Esophagus squamous epithelium (tissue), 5 donors: ENCODE measurements at places on chromosomes 12 and 14.

DNA sequence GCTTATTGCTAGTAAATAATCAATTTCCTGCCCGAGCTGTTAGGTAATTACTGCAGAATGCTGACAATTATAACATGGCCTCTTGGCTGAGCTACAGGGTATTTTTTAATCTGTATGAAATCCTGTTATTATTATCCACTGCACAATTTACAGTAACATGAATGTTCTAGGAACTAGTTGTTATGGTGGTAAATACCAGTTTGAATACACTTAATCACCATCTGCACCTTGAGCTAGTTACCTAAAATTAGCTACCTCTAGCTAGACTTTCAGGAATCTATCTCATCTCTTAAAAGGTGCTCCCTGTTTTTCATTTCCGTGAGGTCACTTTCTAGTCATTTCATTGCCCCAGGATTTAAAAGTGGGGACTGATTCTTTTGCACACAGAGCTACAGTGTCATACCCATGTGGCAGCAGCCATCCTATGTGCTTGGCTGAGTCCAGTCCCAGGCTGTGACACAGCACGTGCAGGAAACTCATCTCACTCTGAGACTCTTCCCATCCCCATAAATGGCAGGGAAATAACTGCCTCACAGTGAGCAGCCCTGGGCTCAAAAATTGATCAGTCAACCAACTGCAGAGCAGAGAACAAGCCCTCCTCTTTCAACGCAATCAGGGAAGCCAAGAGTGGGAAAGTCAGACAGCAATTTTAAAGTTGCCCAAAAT lies 37.6 kb downstream of the DCP1B start:
- no peak for DNase-seq

GRCh38 chr12:94218233-94218632 lies 69.9 kb downstream of the PLXNC1 start:
- DNase-seq, result no peak

GRCh38 chr14:75794615-75795038 lies 133.6 kb downstream of the TTLL5 start:
- DNase-seq, result no peak

DNA sequence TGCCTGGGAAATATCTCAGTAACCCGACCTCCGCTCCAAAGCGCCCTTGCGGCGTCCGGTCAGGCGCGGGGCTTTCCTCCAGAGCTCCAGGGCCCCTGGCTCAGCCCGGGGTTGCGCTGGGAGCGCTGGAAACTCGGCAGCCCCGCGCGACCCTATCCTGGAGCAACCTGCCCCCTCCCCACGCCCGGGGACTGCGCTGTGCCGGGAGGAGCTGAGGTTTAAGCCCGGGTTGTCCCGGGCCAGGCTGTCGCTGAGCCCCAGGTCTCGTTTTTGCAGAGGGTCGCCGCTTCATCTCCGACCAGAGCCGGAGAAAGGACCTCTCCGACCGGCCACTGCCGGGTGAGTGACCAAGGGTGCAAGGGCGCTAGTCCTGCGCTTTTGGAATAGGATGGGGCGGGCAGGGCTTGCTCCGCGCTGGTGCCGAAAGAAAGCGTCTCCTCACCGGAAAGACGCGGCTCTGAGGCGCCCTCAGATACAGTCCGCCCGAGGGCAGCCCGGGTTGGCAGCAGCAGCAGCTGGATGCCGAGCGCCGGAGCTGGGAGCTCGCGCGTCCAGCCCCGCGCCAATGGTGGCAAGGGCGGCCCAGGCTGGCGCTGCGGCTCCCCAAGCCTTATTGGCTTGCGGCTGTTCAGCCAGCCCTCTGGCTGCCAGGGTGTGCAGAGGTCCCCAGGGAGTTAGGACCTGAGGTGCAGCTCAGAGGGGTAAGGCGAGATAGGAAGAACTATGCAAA lies 1.5 kb downstream of the SPX start:
- DNase-seq, result no peak

GRCh38 chr12:16299403-16299802 lies 21.9 kb upstream of the SLC15A5 start:
- DNase-seq, result no peak

DNA sequence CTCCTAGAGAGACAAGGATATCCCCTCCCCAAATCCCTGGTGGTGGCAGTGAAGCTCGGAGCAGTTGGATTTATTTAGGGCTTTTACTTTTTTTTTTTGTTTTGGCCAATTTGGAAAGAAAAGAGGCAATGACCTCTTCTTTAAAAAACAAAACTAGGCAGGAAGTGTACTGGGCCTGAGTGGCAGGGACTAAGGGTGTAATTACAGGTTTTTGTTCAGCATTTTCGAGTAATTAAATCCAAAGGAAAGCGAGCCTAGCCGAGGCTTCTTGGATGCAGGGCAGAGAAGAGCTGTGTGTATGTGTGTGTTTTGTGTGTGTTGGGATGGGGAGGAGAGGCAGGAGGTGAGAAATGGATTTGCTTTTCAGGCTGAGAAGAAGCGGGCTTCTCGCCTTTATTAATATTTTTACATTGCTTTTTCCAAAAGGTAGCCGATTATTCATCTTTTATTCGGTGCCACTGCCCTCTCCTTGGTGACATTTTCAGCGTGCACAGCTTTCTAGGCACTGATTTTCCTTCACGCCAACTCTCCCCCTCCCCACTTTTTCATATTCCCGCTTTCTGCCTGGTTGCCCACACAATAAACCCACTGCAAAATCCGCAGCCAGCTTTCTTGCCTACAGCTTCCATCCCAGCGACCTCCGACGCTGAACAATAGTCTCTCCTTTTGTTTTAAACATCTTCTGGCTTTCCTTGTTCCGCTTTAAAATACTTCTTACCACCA lies 8.9 kb upstream of the IRF2BPL start:
- DNase-seq, result no peak

DNA sequence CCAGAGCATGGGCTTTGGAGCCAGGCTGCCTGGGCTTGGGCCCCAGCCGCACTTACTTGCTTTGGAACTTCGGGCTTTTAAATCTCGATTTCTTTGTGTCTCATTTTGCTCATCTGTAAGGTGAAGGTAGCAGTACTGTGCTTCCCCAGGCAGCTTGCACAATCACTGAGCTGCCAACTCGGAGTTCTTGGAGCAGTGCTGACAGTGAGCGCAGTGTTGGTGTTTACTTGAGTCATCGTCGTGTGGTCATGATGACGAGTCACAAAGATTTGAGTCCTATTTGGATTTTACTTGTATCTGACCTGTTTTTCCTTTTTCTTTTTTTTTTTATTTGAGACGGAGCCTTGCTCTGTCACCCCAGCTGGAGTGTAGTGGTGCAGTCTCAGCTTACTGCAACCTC lies 31.3 kb upstream of the ATF1 start:
- no peak for DNase-seq

DNA sequence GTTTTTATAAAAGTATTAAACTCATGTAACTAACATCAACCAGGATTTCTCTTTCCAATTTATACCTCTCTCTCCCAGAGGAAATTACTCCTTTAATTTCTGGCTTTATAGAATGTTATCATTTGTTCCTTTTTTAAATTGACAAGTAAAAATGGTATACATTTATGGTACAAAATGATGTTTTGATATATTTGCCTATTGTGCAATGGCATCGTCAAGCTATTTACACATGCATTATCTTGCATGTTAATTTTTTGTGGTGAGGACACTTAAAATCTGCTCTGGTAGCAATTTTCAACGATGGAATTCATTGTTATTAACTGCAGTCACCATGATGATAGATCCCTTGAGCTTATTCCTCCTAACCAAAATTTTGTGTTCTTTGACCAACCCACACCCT lies 149.0 kb upstream of the NAV3 start:
- DNase-seq, result no peak

DNA sequence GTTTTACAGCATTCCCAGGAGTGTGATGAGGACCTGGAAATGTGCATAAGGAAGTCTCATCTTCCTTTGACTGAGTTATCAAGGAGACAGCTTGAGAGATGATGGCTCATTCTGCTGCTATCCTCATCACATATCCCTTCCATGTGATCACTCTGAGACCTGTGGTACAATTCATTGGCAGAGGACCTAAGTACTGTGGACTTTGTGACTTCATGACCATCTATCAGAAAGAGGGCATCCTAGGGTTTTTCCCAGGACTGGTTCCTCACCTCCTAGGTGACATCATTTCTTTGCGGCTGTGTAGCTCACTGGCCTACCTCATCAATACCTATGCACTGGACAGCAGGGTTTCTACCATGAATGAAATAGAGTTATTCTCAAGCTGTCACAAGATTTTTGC lies 172.1 kb upstream of the PLEKHG7 start:
- no peak for DNase-seq

GRCh38 chr14:88212691-88213090 lies 110.4 kb downstream of the KCNK10 start:
- no peak for DNase-seq

DNA sequence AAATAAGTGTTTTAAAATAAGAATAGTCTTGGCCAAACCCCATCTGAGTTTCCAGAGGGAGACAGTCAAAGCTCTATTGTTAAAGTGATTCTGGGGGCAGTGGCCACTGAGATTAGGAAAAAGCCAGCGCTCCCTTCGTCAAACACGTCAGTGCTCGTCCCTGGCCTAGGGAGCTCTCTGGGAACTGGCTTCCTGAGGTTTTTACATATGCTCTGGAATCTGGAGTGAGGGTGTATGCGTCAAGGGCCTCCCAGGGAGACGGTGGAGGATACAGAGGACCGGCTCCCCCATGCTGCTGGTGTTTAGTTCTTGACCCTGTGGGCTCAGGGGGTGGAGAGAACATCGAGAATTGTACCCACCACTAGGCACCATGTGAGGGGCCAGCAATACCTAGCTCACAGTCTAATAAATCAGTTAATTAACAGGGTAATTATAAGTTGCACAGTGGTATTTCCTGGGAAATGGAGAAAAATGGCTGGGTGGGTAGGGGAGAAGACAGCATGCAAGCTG lies 87.0 kb downstream of the SLC25A47 start:
- no peak for DNase-seq

DNA sequence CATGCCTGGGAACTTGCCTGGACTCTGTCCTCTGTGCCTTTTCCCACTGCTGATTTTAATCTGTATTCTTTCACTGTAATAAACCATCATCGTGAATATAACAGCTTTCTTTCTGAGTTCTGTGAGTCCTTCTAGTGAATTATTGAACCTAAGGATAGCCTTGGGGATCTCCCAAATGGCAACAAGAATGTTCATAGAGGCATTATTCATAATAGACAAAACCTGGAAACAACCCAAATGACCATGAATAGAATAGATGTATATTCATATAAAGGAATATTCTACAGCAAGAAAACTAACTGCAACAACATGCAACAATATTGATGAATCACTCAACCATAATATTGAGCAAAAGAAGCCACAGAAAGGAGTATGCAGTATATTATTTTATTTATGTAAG lies 44.7 kb upstream of the CEP83 start:
- no peak for DNase-seq

DNA sequence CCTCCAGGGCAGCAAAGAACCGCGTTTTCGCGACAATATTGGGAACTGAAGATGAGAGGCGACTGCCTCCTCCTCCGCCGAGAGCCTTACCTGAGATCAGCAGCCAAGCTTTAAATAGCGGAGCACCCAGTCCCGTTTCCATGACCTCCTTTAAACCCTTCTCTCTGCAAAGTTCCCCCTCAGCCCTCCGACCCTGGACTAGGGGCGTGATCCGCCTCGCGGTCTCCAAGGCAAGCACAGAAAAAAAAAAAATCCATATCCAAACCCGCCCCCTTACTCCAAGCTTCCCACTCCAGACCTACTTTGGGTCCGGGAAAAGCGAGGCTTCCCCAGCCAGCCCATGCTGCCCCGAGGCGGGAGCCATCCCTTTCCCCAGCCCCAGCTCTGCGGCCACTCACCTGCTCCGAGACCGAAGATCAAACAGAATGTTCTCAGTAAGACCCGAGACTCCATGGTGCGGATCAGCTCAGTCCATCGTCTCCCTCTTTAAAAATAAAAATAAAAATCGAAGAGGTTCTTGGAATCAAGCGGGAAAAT lies 630 bp downstream of the NELL2 start:
- no peak for DNase-seq

DNA sequence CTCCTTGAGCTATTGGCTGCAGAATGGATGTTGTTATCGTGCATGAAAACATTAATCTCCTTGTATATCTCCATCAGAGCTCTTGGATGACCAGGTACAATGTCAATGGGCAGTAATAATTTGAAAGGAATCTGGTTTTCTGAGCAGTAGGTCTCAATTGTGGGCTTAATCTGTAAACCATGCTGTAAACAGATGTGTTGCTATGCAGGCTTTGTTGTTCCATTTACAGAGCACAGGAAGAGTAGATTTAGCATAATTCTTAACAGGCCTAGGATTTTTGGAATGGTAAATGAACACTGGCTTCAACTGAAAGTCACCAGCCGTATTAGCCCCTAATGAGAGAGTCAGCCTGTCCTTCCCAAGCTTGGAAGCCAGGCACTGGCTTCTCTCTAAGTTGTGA lies 50.4 kb downstream of the ATG14 start:
- no peak for DNase-seq
